ENCODE measurements at places on chromosomes 16 and 17. TPM values are rescaled to one million over a fixed set of nuclear protein-coding genes. Genes with fewer than 3 reads are reported as not detected.

The TPSD1 gene
- total RNA-seq, result not detected

DNA sequence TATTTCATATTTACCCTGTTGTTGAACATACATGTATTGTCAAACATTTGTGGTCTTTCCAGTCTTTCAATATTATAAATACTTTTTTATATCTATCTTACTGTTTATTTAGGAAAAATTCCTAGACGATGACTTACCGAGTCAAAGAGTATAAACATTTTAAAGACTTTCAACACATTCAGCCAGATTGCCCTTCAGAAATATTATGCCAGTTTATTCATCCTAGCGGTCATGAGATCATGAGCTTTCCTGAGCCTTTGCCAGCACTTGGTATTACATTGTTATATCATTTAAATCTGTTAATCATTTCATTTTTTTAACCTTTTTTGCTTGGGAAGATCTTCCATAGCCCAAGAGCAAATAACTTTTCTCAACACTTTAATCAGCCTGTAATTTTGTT lies 197.4 kb downstream of the SPECC1 start:
- no peak for DNase-seq

DNA sequence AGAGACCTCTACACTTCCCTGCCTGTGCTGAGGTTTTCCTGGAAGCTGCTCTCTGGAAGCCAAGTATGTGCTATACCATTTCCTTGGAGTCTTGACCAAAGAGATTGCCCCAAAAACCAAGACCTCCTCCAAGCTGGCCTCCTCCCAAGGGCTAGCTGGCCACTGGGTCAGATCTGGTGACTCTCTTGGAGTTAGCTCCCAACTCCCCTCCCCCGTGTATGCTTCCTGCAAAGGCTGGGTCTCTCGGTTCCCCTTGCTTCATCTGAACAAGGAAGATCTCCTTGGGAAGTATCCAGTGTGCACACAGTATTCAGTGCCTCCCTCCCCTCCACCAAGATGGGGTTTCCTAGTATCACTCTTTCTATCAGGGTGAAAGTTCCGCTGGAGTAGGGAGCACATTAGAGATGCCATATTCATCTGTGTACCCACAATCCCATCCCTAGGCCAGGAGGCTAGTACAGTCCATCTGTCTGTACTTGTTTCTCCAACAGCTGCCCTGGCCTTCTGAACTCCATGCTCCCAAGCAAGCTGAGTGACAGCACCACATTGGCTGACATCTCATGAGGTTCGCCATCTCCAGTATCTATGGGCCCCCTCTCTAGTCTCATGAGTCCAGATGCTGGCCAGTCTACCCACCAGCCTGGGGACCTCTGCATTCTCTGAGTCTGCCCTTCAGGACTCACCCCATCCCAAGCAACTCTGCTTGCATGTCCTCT lies 3.2 kb downstream of the GAS7 start:
- DNase-seq, result no peak

GRCh38 chr16:22373662-22374310 lies 633 bp downstream of the CDR2 start:
- DNase-seq, result peak; percentile 62

The CIAPIN1 gene
- total RNA-seq, result 42.6 TPM

The C16orf89 gene
- total RNA-seq, result not detected

GRCh38 chr17:51372345-51373004 lies 112.1 kb downstream of the UTP18 start:
- DNase-seq, result peak; percentile 15

GRCh38 chr17:4490109-4490591 lies 8.5 kb upstream of the SPNS2 start:
- DNase-seq, result no peak

The DNAAF8 gene
- 0.16 TPM for total RNA-seq

DNA sequence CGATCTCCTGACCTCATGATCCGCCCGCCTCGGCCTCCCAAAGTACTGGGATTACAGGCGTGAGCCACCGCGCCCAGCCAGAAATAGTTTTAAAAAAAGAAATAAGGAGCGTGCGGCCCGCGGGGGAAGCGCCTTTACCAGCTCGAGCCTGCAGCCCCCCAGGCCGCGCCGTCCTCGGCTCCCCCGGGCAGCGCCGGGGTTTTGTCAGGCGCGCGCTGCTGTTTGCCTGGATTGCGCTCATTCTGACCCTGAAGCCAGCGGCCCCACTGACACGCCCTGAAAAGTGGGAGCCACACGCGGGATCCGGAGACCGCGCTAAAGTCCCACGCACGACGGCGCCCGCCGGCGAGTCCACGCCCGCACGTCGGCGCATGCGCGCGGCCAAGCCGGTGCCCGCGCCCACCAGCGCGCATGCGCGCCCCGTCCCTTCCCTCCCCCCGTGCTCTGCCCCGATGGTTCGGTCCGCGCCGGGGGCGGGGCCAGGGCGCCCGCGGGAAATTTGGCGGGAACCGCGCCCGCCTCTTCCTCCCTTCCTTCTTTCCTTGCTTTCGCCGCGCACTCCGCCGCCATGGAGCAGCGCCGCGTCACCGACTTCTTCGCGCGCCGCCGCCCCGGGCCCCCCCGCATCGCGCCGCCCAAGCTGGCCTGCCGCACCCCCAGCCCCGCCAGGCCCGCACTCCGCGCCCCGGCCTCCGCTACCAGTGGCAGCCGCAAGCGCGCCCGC lies at the start of gene CDT1:
Gene CDT1, plus strand, starts transcription at position 526 of the 724 bp plus-strand sequence. Its CDS starts 43 bp downstream, at position 569.
- DNase-seq, result peak; percentile 90

DNA sequence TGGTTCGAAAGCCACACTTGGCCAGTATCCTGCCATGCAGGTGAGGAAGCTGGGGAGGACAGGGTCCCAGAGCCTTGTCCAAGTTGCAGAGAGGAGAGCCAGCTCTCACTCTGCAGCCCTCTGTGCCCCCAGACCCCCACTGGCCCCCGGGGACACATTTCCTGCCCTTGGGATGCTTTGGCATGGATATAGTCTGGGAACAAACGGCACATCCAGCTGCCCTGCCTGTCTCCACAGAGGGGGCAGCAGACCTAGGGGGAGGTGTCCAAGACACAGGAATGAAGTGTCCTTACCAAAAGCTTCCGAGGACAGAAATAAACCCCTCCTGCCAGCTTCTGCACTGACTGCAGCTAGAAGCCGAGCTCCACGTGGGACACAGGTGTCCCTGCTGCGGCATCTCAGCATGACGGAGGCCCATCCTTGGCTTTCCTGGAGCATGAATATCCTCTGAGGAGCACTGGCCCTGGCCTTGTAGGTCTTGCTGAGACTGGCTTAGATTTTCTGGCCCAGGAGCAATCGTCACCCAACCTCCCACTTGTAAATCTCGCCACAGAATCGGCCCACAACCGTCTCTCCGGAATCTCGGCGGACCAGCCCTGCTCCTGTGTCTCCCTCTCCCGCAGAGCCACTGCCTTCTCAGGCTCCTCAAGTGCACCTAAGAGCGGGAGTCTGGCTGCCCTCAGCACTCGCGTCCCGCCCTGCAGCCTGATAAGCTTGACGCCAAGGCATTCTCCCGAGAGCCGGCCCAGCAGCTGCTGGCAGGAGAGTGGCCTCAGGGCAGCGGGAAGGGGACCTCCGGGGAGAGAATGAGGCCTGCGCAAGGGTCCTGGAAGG lies 1.1 kb upstream of the CAPN15 start:
- peak; percentile 58 for DNase-seq

DNA sequence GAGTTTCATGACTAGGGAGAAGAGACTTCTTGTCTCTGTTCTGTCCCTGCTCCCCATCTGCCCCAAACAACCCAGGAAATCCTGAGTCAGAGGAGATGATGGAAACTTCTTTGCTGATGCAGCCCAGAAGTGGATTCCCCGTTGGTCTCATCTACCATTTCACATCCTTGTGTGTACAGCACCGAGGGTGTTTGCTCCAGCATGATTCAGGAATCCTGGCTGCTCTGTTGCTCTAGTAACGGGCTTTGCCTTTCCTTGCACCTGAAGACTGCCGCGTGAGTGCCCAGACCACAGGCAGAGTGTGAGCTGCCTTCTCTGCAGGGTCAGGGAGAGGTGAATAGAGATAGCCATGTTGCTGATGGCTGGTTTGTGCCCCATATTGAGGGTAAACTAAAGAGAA lies 408.4 kb downstream of the CPPED1 start:
- no peak for DNase-seq

GRCh38 chr17:40063187-40063771 lies 514 bp downstream of the THRA start:
- peak; percentile 50 for DNase-seq

The KIF19 gene
- total RNA-seq, result not detected

DNA sequence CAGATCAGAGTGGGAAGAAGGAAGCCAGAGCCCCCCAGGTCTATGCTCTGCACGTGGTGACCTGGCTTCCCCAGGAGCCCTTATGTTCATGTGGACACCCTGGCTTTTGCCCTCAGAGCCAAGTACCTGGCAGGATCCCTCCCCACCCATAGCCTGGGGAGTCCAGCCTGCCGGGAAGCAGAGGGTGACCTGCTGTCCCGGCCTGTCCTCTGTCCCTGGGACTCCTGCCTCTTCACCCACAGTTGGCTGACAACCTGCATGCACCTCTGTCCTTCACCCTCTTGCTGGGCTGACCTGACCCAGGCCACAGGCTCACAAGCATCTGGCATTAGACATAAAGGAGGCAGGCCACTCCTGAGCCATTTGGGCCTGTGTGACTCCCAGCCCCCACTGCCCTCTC lies 60.2 kb downstream of the SMPD3 start:
- DNase-seq, result no peak

DNA sequence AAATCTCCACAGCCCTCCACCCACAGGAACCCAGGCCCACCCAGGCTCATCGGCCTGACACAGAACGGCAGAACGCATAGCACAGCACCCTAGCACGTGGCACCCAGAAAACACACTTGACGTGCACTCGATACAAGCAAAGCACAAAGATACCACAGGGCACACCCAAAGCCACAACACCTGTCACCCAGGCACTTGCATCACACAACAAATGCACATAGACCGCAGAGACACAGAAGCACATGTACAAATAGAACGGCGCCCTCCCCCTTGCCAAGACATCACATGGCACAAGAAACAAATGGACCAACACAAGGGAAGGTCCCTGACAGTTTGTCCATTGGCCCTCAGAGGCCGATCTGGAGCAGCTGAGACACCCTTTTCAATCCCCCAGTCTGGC lies 147.7 kb upstream of the WSCD1 start:
- DNase-seq, result no peak

- DNase-seq, result no peak
Observed at GRCh38 chr17:64345689-64346376, 44.8 kb downstream of the PECAM1 start.

The NPIPA7 gene
- total RNA-seq, result 6.7 TPM

GRCh38 chr16:20768121-20768520 lies 4.3 kb downstream of the ACSM3 start:
- DNase-seq, result no peak

The KRTAP4-3 gene
- total RNA-seq, result not detected

DNA sequence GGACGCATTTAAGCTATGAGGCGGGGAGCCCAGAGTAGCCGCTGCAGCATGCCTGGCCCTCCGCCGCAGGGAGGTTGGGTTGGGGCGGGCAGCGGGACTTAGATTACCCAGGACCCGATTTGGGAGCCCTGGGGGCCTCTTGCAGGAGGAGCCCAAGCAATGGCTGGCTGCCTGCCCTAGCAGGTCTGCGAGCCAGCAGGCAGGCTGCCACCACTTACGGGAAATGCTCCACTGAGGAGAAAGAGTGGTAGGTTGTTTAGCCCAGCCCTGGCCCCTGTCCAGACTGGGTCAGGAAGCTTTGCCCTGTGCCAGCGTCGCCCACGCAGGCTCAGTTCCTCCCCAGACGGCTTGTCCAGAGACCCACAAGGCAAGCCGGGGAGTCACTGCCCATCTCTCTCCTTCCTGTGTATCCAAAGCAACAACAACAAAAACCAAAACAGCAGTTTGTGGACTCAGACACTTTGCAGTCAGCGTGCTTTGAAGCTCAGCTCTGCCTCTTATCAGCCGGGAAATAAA lies 10.3 kb upstream of the TVP23A start:
- DNase-seq, result no peak

DNA sequence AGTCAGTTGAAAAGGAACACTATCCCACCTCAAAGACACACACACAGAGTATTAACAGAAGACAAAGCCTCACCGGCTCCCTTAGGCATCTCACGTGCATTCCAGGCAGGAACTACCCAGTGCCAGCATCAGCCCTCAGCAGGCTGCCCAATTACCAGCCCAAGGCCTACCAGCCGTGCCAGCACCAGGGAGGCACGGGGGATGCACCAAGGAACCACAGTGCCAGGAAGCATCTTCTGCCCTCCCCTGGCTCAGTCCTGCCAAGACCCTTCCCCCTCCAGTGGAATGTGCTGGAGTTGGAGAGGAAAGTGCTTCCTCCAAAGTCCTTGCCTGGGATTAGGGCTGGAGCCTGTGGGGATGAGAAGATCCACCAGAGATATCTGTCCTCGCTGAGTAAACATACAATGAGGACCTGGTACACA lies 11.0 kb upstream of the KRT19 start:
- DNase-seq, result no peak

DNA sequence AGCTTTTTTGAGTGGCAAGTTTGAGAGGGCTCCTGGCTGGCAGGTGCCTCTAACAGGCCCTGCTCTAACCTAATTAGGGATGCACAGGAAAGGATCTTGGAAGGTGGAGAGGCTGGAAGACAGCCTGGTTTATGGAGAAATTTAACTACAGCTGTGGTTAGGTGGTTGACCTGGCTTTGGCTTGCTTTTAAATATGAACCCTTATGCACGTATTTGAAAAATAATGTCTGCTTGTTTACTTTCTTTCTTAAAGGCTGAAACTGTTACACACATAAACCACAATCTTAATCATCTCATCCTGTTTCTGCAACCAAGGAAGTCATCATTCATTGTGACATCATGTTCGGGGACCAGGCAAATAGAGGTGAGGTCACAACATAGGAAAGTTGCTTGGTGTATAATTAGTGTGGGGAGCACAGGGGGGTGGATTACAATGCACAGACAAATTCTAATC lies 23.1 kb upstream of the DHRS13 start:
- DNase-seq, result peak; percentile 51

GRCh38 chr16:86975445-86975844 lies 341.7 kb downstream of the C16orf95 start:
- DNase-seq, result peak; percentile 19

DNA sequence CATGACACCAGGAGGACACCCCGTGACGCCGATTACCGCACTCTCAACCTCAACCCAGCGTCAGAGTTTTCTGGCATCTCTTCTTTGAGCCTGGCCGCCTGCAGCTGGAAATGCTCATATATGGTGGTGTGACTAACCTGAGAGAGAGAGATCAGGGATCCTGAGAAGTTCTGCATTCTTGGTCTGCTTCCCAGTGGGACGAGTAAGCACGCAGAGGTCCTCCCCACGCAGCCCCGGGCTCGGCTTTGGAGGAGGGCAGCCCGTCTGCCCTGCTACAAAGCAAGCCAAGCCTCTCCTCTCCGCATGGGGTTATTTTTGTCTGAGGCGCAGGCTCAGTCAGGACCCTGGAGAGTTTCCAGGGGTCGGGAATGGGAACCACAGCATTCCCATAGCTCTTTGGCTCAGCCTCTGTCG lies 16.5 kb downstream of the CRISPLD2 start:
- DNase-seq, result no peak

The BEAN1 gene
- total RNA-seq, result not detected

- DNase-seq, result no peak
Observed at GRCh38 chr17:2042390-2042847, 597 bp downstream of the OVCA2 start.

The RAB26 gene
- total RNA-seq, result 0.21 TPM

DNA sequence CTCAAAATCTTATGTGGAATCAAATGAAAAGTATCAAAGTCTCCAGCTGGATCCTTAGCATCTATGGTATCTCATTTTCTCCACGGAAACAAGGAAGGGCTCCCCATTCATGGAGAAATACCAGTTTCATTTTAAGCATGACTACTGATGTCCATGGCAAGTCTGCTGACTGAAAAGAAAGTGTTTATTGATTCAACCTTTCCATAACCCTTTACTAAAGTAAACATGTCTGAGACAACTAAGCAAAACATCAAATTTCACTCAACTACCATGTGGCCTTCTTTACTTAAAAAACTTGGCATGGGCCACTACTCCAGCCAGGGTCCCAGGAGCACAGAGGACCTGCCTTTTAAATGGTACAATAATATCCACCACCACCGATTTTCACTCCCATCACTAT lies 928.0 kb upstream of the SOX9 start:
- no peak for DNase-seq

All from activated CD4-positive, alpha-beta T cell treated with anti-CD3 and anti-CD28 coated beads for 36 hours (primary cell).